Inflammatory macrophage treated with lipopolysaccharide for 1 hour (primary cell): ENCODE measurements at places on chromosomes 5 and 9.

DNA sequence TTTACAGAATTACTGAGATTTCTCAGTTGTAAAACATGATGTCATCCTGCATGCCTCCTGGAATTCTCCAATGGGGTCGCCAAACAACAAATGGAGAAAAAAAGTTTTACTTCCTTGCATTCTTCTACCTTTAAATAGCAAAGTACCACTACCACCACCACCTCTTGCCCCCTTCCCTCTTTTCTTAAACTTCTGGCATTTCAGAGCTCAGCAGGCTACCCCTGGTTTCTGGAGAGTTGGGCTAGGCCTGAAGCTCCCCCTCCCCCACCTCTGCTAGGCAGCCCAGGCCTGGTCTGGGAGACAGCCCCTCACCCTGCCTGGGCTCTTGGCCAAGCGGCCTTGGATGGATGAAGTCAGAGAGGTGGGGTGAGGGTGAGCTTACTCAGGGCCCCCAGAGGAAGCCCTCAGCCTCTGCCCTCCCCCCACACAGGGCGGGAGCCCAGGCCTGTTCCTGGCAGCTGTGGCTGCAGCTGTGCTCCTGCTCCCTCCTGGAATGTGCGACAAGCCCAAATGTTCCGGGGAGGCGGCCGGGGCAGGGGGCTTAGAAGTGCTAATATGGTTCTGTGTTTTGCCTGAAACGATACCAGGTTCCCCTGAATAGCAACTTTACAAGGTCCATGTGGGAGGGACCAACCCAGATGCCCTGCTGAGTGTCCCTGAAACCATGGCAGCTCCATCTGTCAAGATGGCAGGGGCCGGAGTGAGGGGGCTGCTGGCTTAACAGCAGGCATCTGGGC, 6.0 kb upstream of the CCIN start:
- DNase-seq, result no peak

DNA sequence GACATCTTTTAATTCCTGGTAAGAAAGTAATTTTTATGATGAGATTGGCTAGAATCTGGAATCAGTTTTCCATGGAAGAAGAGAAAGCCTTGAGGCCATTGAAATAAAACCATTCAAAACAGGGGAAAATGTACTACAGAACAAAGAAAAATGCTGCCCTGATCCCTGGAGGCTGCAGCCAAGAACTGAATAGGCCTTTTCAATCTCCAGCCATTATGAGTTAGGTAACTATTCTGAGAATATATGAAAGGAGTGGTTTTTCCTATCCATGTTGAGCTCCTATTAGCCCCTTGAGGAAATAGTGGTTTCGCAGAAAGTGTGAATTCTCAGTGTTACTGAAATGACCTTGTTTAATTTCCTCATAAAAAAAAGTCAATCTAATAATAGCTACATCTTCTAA, 408.5 kb upstream of the GRAMD2B start:
- no peak for DNase-seq

DNA sequence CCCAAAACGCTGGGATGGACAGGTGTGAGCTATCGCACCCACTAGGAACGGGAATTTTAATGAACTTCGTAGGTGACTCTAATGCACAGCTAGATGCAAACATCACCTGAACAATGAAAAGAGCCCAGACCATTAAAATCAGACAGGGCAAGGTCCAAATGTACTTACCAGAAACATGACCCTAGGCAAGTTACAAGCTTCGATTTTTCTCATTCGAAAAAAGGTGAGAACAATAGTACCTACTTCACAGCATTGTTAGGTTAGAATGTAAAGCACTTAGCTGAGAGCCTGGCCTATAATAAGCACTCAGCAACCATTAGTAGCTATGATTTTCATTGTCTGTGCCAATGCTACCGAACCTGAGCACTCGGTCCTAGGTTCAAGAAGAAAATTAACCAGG, 5.8 kb upstream of the KLHL3 start:
- DNase-seq, result no peak

DNA sequence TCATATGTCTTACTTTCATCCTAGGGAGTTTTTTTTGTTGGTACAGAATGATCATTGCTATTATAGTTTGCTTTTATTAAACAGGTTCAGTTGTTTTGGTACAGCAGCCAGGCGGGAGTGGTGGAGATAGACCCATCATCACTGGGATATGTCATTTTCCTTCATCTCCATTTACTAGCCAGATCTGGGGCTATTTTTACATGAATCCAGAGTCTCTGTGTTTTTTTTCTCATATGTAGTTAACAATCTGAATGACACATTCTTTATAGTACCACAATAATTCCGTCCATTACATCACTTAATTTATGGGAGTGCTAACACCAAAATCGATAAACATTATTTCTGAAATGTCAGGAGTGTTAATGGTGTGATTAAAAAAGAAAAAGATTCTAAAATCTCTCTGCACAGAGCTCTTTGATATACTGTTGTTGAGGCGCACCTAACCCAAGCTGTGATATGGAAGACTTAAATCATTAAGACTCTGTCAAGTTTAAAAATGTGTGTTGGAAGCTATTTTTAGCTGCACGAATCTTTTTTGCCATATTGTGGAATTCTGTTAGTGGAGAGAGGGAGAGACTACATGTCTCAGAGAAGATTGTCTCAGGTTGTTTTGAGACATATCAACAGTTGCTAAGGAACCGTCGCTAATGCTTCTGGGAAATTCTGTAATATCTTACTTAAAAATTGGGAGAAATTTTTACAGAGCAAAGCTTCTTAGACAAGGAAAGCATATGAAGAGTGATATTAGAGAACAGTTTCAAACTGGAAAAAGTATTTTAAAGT, 59.6 kb downstream of the RPS23 start:
- DNase-seq, result no peak

DNA sequence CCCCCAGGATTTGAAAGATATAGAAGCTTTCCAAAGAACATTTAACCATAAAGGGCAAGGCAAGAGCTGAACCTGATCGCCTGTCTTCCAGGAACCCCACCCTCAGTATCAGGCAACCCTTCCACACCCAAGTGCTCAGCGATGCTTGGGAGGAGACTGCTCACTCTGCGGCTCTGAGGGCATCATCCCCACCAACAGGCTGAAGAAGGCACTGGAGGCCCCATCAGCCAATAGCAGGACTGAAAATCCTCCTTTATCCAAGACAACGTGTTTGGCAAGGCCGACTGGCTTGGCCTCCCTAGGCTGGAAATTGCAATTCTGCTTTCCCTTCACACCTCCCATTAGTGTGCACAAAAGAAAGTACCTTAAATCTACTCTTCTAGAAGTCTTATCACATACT, 1.4 kb upstream of the PPP2CA start:
- no peak for DNase-seq

- no peak for DNase-seq
Observed at GRCh38 chr5:139523635-139524445, 37.3 kb upstream of the UBE2D2 start.

DNA sequence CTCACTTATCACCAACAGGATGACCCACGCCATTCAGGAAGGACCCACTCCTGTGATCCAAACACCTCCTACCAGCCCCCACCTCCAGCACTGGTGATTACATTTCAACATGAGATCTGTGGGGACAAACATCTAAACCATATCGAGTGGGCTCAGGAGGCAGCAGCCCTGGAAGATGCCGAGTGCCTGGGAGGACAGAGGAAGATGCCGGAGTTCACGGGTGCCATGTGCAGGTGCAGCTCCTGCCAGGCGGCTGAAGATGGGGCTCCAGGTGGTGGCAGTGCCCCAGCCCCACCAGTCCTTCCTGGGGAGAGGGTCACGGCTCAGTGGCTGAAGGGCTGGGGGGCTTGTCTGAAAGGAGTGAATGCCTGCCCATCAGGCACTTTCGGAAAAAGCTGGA, 6.1 kb upstream of the CEP72 start:
- no peak for DNase-seq

DNA sequence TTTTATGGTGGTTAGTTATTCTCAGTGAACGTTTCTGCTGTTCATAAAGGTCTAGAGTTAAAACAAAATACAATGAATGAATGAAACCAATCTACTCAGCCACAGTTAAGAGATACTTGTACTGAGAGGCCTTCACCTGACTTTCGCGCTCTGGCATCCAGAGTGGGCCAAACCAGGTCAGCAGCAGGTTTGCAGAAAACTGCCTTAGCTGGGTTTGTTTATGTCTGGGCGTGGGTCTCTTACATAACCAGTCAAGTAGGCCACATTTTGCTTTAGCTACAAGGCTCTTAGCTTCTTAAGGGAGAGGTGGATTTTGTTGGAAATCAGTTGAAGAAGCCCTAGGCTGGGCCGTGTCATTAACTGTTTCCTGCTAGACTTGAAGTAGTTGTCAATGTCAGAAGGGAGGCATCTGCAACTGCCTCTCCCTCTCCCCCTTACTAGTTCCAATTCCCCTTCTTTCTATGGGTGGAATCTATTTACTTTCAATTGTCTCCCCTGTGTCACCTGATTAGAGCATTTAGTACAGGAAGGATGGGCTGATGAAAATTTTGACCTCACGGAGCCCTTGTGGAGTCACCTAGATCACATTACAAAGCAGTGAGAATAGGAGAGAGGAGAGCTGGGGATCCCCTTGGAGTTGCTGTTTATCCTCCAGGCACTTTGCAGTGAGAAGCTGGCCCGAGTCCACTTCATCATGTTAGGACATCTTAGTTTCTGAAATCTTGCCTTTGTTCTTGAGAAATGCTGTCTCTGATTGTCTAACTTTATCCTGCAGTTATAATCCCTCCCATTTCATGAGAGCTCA, 200.5 kb downstream of the ARHGEF28 start:
- no peak for DNase-seq

GRCh38 chr5:147484708-147485020, 25.2 kb downstream of the DPYSL3 start:
- no peak for DNase-seq

- DNase-seq, result no peak
Observed at GRCh38 chr5:176527246-176528222, 9.7 kb downstream of the RNF44 start.

DNA sequence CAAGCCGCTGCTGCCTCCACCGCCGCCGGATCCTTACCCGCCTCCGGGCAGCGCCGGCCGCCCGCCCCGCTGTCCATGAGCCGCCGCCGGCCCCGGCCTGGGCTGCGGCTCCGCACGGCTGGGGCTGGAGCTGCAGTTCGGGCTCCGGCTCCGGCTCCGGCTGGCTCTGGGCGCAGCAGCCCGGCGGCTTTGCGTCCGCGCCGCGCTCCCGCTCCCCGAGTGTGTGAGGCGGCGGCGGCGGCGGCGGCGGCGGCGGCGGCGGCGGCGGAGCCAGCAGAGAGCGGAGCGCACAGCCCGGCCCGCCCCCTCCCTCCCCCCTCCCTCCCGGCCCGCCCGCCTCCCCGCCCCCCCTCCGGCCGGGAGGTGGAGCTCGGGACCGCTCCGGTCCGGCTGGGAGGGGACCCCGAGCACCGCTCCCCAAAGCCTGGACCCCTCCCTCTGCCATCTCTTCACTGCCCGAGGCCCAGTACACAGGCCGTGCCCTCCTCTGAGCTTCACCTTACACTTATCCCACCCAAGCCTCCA, at the start of gene PCDH1:
Gene PCDH1, minus strand, starts transcription at position 225 of the 525 bp plus-strand sequence. Its CDS starts 148 bp downstream, at position 77.
- DNase-seq, result no peak

DNA sequence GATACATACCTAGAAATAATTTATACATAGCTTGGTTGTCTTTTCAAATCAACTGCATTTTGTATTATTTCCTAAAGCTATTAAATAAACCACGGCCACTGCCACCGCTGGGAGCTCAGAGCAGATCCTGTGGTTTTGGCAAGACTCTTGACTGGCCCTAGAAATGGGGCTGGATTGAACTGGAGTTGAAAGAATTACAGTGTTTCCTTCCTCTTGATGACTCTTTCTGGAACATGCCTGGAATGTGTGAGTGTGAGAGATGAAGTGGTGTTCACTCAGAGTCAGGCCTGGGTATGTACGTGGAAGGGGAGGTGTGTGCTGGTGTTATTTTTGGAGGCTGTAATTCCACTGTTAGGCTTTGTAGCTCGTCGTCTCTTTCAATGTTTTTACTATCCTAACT, 45.9 kb downstream of the TEK start:
- DNase-seq, result no peak

DNA sequence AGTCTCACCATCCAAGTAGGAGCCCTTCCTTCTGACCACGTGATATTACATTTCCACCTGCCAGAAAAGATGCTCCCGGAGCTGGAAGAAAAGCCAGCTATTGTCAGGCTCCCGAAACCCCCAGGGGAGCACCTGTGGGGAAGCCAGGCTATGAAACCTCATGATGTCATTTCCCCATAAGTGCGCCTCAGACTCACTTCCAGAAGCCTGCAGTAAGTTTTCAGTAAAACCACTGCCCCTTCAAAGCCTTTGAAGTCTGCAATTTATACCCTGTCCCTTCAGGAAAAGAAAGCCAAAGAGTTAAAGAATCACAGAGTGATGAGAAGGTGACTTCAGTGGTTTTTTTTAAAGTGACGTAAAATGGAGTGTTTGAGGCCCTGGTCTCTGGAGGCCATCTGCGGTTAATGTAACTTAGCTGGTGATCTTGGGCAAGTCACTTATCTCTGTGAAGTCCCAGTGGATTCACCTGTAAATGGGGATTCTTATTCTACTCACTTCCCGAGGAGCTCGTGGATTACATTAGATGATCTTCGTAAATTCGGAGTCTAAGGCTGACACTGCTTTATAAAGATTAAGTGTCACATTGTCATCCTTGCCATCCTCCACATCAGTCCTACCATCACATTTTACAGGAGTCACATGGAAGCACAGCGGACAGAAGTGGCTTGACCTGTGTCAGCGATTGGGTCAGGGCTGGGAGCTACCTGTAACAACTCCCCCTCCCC, 2.6 kb upstream of the SEMA6A start:
- DNase-seq, result no peak

DNA sequence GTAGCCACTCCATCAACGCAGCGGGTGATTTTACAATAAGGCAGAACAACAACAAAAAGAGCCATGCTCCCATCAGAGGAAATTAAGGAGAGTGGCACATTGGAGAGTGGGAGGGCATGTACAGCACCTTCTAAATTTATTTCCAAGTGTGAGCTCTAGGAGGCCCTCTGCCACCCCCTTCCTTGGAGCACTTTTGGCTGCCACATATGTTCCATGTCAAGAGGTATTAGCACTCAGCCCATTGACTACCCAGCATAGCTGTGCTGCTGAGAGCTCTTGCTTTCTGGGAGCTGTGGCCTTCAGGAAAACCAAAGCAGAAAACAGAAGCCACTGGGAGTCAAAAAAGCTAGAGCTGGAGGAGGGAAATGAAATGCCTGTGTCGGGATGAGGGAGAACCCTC, 200.2 kb upstream of the PANK3 start:
- DNase-seq, result no peak

GRCh38 chr5:92868442-92868841, 712.6 kb downstream of the NR2F1-AS1 start:
- no peak for DNase-seq

- DNase-seq, result no peak
Observed at GRCh38 chr9:17614250-17614649, 35.4 kb downstream of the SH3GL2 start.

DNA sequence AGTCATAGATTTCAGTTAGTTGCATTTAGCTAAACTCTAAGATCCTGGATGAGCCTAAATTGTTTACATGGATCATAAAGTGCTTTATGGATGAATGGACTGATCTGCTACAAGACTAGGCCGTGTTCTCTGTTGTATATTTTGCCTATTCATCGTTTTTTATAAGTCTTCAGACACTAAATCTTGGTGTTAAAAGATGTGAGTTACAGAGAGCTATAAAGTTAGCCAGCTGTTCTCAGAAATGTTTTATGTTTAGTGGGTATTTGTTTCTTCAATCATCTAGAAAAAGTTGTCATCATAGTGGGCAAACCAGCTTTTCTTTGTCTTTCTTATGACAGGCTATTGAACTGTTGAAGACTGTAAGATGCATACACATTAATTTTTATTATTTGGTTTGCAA, 585.8 kb upstream of the SEMA6A start:
- no peak for DNase-seq
